CD4-positive, alpha-beta T cell treated with Interleukin-2 at 100 ng/mL for 4 hours (primary cell): ENCODE measurements at places on chromosomes 7 and 10.

DNA sequence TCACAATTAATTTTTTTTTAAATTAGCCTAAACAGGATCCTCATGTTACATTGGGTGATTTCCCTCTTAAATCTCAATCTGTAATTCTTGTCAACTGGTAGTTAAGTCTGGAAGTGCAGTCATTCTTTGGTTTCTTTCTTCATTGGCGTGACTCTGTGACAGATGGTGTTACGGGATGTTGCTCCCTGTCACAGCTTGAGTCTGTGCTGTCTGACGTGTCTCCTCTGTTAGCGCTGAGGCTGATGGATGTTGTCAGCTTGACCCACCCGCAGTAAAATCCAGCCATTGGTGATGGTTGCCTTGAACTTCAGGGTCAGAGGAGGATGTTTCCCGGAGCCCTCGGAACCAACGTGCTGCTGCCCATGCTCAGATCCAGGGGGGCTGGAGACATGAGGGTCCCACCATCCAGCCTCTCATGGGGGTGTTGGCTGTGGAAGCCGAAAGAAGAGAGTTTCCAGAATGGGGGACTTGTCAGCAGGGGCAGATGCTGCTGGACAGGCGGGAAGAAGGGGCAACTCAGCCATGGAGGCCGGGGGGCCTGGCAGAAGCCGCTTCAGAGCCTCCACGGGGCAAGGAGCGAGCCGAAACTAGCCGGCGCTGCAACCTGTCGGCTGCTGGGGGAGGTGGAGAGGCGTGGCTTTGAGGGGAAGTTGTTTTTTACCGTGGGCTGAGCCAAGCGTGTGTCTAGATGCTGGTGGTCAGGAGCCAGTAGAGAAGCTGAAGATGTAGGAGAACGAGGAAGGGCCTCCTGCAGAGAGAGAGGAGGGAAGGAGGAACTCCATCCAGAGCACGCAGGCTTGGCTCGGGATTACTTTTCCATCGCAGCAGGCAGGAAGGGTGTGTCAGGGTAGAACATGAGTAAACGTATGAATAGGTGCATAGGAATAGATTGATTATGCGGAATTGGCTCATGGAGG is 3.5 kb downstream of the SUN1 start:
- no peak for DNase-seq

GRCh38 chr7:108009873-108010272 is 6.9 kb upstream of the LAMB1 start:
- no peak for DNase-seq

DNA sequence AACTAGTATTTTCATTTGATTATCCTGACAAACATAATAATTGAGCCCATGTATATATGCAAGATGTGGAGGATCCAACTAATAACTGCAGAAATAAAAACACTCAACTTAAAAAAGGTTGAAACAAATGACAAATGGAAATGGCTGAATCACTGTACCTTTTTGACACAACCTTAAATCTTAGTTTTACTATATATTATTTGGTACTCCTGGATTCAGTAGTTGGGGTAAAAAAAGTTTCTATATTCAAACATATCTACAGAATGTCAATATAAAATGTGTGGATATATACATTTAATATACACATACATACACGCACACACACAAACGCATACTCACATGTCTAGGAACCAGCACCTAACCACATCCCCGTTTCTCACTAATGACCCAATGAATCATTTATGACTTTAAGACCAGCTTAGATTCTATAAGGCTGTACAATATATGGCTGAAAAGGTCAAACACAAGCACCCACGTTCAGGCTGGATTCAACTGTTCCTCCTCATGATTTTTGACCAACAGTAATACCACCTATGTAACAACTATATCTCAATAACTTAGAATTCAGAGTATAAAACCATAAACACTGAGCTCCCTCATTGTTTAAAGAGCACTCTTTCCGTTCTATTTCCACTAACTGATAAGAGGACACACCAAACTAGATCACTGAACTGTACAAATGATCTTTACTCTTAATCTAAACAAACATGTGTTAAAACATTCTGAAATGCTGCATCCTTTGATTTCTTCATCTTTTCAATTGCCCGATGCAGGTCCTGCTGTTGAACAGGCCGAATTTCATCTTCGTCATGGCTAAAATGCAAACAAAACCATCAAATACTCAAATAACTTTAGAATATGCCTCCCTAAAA is 63.8 kb downstream of the ATAD1 start:
- DNase-seq = no peak

- no peak for DNase-seq
Measured at GRCh38 chr10:104816501-104816900, 175.4 kb downstream of the SORCS3 start.

- no peak for DNase-seq
Measured at GRCh38 chr7:132317701-132318351, 258.4 kb downstream of the PLXNA4 start.
